Stimulated activated CD4-positive, alpha-beta T cell treated with anti-CD3 and anti-CD28 coated beads, Interleukin-1b, Interleukin-23, amount 100 ng/mL, for 1 hour (primary cell): ENCODE measurements at places on chromosomes 6 and 20.

GRCh38 chr6:159730332-159730676 is 3.0 kb downstream of the WTAP start:
- DNase-seq, result no peak

DNA sequence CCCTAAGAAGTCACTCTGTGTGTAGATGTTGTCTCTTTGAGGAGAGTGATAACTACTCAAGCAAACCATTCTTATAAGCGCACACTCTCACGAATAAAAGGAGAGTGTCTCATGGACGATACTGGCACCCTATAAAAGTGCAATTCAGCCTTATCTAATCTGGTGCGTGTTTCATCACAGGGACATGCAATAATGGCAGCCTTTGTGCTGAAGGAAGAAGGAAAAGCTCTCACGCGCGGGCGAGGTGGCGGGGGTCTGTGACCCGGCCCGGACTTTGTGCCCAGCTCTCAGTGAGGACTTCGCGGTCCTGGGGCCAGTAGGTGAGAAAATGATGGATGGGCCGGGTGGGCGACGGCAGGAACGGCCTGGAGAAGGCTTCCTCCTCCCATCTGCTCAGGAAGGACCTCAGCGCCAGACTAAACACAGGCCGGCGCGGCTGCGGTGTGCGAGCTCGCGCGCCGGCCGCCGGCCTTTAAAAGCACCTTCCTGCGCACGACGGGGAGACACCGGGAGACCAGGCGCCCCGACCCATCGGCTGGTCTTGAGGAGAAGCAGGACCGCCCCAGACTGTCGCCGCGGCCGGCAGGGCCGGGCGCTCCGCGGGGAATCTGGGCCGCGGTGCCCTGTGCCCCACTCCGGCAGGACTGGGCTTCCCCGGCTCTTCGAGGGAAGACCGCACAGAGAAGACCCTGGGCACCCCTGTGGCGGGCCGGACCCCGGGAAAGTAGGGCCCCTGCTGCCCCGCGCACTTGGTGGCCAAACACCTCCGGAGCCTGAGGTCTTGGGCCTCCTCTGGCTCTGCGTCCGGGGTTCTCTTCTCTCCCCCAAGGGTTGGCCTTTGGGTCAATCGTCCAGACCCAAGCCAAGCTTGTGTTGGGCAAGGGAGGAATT is 8.3 kb upstream of the FOXC1 start:
- DNase-seq, result no peak

DNA sequence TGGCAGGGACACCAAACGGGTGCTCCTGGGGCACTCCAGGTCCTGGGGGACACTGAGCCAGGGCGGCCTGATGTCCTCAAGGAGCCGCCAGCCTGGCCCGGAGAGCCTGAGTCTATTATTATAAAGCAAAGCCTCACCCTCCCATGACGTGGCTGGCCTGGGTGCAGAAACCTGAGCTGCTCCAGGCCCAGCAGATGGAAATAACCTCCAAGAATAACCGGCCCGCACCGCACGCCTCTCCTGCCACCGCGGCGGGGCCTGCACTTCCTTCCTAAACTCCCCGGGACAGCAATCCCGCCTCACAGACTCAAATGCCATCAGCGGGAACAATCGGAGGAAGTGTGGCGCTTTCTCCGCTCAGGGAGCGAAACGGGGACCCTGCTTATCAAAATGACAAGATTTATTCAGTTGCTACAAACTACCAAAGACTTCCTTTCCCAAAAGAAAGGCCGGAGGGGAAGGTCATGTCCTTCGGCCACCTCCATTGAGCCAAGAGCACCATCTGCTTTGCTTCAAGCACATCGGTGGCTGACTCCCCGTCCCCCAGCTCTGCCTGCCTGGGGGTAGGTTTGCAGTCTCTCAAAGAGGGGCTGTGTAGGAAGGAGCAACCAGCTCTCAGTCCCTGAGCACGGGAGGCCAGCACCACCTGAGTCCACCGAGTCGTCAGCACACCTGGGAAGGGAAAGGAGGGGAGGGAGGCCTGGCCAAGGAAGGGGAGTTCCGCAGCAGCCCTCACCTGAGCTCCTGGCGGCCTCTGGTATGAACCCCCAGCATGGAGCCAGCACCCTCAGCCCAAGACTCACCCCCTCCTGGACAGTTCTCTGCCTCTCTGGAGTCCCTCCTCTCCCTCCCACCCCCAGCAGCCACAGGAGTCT is 78.6 kb upstream of the QKI start:
- DNase-seq, result no peak

DNA sequence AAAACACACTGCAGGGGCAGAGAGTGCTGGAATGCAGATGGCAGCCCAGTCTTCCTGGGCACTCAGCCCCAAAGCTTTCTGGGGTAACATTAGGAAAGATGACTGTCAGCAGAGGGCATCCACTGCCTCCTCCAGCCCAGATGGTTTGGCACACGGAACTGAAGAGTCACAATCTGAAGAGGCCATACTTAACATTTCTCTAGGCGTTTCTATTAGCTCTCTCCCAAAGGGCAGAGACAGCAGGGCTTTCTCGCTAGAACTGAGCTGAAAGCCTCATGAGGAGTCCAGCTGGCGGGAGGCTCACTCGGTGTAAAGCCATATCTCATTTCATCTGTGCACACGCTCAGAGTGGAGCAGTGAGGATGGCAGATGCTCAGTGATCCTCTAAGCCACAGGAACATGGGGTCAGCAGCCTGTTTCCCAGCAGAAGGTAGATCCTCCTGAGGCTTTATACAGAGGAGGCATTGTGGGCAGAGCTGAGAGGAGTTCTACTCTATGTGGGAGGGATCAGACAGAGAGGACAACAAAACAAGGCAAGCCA is 28.1 kb downstream of the ALDH8A1 start:
- no peak for DNase-seq

DNA sequence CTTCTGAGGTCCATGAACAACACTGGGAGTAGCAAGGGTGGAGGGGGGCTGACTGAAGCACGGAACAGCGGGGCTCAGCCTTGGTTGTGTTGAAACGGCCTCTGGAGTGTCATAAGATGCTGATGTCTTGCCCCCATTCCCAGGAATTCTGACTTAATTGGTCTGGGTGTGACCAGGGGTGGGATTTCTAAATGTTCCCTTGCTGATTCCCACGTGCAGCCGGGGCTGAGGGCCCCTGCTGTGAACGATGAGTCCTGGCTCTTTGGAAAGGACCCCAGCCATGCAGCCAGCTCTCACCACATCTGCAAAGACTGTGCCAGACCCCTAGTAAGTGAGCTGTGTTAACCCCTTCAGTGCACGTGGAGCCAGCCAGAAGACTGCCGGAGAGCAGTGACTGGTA is 28.6 kb upstream of the FAM50B start:
- DNase-seq, result no peak

- DNase-seq, result no peak
Measured at GRCh38 chr6:14476793-14477531, 359.4 kb downstream of the CD83 start.

- no peak for DNase-seq
Measured at GRCh38 chr20:12762725-12763124, 246.0 kb upstream of the SPTLC3 start.

DNA sequence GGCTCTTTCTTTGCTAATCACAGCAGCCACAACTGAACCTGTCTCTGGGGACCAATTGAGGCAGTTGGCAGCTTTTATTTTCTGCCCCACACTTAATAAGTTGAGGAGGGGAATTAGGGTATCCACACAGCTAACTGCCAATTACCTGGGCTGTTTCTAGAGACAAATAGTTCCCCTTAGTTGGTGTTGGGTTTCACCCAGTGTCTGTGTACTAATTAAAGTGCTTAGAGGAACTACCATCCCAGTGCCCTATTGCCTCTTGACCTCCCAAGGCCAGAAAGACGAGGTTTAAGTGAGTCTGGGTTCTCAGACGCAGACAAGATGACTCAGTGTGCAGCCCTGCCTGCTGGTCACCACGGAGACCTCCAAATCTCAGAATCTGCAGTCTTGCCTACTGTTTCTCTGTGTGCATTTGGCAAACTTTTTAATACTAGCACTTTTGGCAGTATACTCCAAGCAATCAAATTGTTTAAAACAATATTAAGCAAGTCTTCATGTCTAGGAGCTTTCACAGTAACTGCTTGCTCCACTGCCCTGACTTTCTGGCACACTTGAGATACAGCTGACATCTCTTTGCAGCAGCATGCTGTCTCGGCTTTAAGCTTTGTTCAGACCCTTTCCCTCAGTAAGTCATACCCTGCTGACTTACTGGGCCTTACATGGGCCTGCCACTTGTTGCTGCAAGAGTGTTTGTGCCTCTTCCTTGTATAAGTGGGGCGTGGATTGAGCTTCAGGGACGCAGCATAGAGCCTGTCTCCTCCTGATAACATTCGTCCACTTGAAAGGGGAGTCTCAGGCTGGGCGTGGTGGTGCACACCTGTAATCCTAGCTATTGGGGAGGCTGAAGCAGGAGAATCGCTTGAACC is 31.9 kb downstream of the STK35 start:
- DNase-seq, result no peak

- DNase-seq, result no peak
Measured at GRCh38 chr6:125789167-125789566, 1.6 kb upstream of the NCOA7 start.

GRCh38 chr6:169831450-169832246 is 80.2 kb downstream of the ERMARD start:
- peak; percentile 24 for DNase-seq

DNA sequence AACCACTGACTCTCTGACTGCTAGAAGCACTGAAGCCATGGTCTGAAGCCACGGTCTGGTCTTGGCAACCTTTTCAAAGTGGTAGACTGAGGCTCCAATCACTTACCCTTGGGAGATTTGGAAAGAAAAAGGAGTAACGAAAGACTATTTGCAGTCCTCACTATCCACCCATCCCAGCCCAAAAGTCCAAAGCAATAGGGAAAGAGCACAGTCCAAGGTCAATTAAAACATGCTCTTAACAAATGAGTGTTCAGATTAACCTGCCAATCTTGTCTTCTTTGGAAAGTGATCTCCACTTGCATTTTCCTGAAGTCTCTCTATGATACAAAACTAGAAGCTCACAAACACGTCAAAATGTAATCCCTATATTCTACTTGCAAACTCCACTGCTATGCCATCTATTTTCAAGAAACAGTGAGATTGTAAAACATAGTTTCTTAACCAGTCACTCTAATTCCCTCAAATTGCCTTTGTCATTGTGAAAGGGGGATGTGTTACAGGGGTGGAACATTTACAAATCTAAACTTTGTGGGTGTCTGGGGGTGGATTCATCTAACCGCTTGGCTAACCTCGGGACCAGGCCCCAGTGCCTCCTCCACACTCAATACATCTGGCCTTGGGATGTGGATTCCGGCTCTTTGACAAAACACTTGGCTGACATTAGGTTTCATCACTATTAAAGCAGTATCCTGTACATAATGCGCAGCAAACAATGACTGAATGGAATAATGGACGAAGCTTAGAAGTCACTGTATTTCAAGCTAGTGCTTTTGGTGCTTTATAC is 56.4 kb downstream of the B4GALT5 start:
- no peak for DNase-seq

- no peak for DNase-seq
Measured at GRCh38 chr6:53585208-53585900, 40.5 kb upstream of the GCLC start.

GRCh38 chr6:16277101-16277981 is 39.0 kb downstream of the GMPR start:
- no peak for DNase-seq

DNA sequence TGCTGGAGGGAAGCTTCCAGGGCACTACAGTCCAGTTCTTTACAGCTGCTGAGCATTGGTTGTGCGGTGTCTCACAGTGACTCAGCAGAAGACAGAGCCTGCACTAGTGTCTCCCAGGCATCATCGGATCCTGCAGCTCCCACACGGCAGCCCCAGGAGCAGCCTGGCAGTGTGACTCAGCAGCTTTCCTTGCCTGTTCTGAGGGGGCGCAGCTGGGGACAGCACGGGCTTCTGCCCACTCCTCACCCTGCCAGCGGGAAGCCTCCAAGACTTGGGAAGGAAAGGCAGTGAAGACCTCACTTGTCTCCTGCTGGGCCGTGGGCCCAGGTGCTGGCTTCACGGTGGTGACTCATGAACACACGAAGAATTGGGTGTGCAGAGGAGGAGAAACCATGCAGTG is 165.4 kb downstream of the SYNDIG1 start:
- no peak for DNase-seq

GRCh38 chr20:35443003-35443402 is 5.0 kb upstream of the GDF5 start:
- DNase-seq, result no peak

DNA sequence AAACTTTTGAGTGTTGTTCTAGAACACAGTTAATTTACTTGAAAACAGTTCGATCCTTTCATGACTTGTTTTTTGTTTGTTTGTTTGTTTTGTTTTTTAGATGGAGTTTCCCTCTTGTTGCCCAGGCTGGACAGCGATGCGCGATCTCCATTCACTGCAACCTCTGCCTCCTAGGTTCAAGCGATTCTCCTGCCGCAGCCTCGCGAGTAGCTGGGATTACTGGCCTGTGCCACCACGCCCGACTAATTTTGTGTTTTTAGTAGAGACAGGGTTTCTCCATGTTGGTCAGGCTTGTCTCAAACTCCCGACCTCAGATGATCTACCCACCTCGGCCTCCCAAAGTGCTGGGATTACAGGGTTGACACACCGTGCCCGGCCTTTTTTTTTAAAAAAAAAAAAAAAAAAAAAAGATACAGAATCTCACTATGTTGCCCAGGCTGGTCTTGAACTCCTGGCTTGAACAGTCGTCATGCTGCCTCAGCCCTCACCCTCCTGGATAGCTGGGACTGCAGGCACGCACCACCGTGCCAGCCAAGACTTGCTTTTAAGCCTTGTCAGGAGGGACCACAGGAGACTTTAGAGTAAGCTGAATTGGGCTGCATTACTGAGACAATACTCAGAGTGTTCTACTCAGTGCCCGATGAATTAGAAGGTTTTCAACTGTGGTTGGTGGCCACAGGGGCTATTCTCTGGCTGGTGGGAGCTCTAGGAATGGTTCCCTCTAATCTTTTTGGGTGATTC is 76.7 kb upstream of the SLC22A16 start:
- no peak for DNase-seq

GRCh38 chr6:63644668-63645326 is 9.2 kb downstream of the PHF3 start:
- DNase-seq, result no peak

GRCh38 chr20:11377761-11378160 is 539.9 kb upstream of the BTBD3 start:
- no peak for DNase-seq

DNA sequence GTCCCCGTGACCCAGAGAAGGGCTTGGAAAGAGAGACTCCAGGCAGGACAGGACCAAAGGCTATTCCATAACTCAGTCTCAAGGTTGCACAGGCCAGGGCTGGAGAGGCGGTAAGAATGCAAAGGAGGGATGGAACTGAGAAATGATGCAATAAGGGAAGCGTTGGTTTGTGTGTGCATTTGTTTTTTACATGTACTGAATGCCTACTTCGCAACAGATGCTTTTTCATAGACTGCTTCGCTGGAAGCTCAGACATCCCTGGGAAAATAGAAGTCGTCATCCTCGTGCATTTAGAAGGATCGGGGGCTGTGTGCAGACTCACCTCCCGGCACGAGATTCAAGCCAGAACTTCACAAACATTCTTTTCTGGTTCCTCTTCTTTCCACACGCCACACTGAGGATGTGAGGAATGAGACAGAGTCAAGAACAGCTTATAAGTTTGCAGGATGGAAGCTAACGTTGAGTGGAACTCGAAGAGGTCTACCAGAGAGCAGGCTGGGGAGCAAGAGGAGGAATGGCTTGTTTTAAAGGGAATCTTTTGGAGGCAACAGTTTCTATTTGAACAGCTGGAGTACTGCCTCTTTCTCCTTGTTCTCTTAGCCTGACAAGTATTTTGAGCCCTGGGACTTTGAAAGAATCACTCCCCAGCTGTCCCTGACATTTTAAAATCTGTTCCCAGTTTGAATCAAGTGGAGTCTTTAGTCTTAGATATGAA is 19.3 kb upstream of the LY86 start:
- no peak for DNase-seq

- no peak for DNase-seq
Measured at GRCh38 chr6:137095651-137096238, 51.0 kb upstream of the IL20RA start.

GRCh38 chr6:2998998-2999617 is 586 bp upstream of the NQO2 start:
- DNase-seq, result no peak
